ENCODE measurements at places on chromosomes 2 and 18.

DNA sequence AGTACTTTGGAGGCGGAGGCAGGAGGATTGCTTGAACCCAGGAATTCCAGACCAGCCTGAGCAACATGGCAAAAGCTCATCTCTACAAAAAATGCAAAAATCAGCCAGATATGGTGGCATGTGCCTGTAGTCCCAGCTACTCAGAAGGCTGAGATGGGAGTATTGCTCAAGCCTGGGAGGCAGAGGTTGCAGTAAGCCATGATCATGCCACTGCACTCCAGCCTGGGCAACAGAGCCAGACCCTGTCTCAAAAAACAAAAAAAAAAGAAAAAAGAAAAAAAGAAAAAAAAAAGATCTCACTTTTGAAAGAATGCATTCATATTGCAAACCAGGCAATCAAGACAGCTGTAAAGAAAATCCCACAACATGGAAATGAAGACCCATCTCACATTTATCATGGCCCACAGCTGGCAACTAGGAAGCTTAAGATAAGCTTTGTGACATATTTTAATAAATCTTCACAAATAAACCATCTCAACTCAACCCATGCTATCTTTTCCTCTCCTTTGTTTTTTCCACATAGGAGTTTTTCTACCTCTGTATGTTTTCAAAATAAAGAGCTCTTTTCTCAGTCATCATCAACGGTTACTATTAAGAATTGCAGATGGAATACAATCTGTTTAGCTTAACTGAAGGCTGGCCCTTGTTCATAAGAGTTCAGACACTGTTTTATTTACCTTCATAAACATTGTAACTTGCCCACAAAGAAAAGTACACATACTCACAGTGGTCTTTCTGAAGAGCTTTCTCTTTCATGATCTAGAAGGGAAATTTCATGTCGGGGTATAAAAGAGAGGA lies 137.0 kb downstream of the MREG start:
- no peak for DNase-seq

DNA sequence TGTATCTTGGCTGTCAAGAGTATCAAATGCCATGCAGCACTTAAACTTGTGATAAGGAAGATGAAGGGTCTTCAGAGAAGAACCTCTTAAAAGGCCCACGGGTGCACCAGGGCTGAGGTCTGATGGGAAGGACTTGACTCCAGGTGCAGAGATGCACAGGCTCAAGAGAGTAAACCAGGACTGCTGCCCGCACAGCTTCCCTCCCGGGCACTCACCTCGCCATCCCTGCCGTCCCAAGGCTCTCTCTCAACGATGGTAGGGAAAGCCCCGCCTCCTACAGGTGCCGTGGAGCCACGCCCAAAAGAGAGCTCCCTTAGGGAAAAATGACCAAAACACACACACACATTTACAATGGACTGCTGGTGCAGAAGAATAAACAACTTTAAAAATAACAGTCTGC lies 27.9 kb downstream of the PDIA6 start:
- no peak for DNase-seq

- no peak for DNase-seq
Observed at GRCh38 chr18:22314001-22314400, 103.7 kb downstream of the CTAGE1 start.

DNA sequence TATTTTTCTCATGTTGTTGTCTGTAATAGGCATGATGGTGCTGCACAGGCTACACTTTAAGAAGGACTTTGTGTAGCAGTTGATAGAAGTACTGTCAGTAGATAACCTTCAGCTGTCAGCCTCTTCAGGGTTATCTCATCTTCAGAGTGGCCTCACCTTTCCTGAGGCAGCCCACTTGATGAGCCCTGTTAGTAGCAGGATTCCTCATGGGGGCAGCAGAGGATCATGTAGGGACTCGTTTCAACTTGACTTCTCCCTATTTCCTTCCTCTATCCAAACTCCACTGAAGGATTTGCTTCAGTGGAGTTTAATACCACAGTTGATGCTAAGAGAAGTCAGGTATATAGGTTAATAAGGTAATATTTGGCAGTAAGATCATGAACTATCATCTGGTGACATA lies 530.3 kb upstream of the FSIP2 start:
- DNase-seq: no peak

- no peak for DNase-seq
Observed at GRCh38 chr2:162731917-162732804, 106.4 kb downstream of the KCNH7 start.

GRCh38 chr18:3119401-3120341 lies 100.1 kb downstream of the MYOM1 start:
- DNase-seq: no peak

- DNase-seq: no peak
Observed at GRCh38 chr18:74742573-74743243, 145.0 kb downstream of the ZNF407 start.

Measured in activated effector memory CD4-positive, alpha-beta T cell treated with Interleukin-2 at 50 U/mL for 16 hours (primary cell).